ENCODE measurements at places on chromosomes 7 and 10.

- no peak for DNase-seq
These were observed 46.8 kb downstream of the PDE1C start for GRCh38 chr7:32023376-32023775.

GRCh38 chr7:110607050-110607857, 483.7 kb upstream of the LRRN3 start:
- DNase-seq = no peak

GRCh38 chr10:31034098-31034909, 2.6 kb upstream of the ZNF438 start:
- DNase-seq = no peak

GRCh38 chr10:110326351-110327032, 21.8 kb upstream of the SMNDC1 start:
- DNase-seq = no peak

GRCh38 chr10:30752481-30752881, 122.9 kb upstream of the LYZL2 start:
- no peak for DNase-seq

- no peak for DNase-seq
These were observed 9.3 kb upstream of the PNPLA8 start for GRCh38 chr7:108535257-108535656.

GRCh38 chr10:69873135-69873639, 71.5 kb downstream of the COL13A1 start:
- DNase-seq = no peak

DNA sequence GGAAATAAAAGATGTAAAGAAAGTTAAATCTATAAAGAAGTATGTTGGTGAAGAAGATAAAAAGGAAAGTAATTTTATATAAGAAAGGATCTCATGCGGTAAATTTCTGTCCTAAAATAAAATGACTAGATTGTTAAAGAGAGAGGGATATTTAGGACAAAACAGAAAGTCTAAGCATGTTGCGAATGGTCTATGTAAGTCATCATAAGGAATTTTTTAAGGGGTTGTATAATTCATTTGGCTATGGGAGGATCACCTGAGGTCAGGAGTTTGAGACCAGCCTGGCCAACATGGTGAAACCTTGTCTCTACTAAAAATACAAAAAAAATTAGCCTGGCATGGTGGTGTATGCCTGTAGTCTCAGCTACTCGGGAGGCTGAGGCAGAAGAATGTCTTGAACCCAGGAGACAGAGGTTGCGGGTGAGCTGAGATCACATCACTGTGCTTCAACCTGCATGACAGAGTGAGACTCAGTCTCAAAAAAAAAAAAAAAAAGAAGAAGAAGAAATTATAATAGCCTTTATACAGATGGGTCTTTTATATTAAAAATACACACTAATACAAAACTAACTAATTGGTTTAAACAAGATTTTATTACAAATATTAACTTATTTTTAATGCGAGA, 294.3 kb downstream of the MAGI2 start:
- DNase-seq = no peak

GRCh38 chr7:81245353-81245752, 326.5 kb upstream of the SEMA3C start:
- DNase-seq = no peak

GRCh38 chr7:142880876-142881505, 4.6 kb downstream of the TRPV6 start:
- DNase-seq = peak; percentile 36

- no peak for DNase-seq
These were observed 11.8 kb downstream of the MET start for GRCh38 chr7:116683786-116684185.

GRCh38 chr7:69773535-69774225, 175.4 kb downstream of the AUTS2 start:
- DNase-seq = no peak

- no peak for DNase-seq
These were observed 96.6 kb upstream of the TMEM196 start for GRCh38 chr7:19869979-19870378.

- DNase-seq = no peak
These were observed 5.1 kb upstream of the TBX20 start for GRCh38 chr7:35258868-35259522.
